Suppressor macrophage (primary cell): ENCODE measurements at places on chromosomes 5 and 9.

- no peak for DNase-seq
Observed at GRCh38 chr9:107895501-107896001, 406.0 kb upstream of the KLF4 start.

DNA sequence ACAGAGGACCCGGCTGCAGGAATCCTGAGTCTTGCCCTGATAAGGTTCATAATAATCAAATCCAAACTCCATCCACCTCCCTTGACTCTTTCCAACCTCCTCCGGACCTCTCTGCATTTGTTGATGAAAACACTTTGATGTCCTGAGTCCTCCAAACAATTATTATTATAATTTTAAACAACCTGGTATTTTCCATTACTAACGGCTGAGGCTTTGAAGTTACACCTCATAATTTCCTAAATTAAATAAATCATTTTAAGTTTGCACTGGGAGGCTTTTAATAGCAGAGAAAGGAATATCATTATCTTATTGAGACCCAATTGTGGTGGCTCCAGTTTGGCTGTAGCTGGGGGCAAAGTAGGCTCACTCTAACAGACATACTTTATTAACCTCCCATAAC is 9.5 kb downstream of the MSX2 start:
- no peak for DNase-seq

- no peak for DNase-seq
Observed at GRCh38 chr5:180974612-180975315, 13.9 kb upstream of the BTNL3 start.

DNA sequence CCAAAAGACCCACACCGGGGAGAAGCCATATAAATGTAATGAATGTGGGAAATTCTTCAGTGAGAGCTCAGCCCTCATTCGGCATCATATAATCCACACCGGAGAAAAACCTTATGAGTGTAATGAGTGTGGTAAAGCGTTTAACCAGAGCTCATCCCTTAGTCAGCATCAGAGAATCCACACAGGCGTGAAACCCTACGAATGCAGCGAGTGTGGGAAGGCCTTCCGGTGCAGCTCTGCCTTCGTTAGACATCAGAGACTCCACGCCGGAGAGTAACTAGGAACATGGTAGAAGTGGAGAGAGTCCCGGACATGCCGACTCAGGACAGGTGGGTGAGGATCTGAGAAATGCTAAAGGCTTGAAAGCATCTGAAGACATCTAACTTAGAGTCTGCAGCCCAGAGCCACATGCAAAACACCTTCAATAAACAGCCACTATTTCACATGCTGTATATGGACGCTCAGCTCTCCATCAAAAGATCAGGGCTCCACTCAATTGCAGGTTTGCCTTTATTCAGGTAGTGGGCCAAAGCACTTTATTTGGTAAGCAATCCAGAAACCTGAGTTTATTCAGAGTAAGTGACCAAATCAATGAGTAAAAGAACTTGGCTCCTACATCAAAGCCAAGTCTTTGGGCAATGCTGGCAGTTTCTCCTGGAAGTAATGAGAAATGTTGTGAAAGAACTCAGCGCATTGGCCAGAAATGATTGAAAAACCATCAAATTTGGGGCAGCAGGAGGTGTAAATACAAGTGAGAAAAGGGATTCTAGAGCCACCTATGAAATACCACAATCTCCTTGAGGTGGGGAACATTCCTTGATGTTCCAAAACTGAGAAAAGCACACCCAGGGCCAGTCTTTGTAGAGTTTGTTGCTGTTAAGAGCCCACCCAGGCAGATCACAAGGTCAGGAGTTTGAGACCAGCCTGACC is 6.0 kb downstream of the RPL12 start:
- no peak for DNase-seq

- no peak for DNase-seq
Observed at GRCh38 chr9:107044872-107045271, 181.9 kb downstream of the ZNF462 start.

GRCh38 chr9:133543772-133544467 is 9.4 kb downstream of the ADAMTSL2 start:
- no peak for DNase-seq
